Kidney (tissue), 22 donors: ENCODE measurements at places on chromosomes 5 and 9. TPM values are rescaled to one million over a fixed set of nuclear protein-coding genes. Genes with fewer than 3 reads are reported as not detected.

- H3K4me3 ChIP-seq, result no peak overlapping the region
- H3K27ac ChIP-seq, result no peak overlapping the region
- H3K4me1 ChIP-seq, result peaks cover 18% of the 10 kb centered on the region
Observed at GRCh38 chr9:131603711-131604439, 58.6 kb downstream of the PRRT1B start.

DNA sequence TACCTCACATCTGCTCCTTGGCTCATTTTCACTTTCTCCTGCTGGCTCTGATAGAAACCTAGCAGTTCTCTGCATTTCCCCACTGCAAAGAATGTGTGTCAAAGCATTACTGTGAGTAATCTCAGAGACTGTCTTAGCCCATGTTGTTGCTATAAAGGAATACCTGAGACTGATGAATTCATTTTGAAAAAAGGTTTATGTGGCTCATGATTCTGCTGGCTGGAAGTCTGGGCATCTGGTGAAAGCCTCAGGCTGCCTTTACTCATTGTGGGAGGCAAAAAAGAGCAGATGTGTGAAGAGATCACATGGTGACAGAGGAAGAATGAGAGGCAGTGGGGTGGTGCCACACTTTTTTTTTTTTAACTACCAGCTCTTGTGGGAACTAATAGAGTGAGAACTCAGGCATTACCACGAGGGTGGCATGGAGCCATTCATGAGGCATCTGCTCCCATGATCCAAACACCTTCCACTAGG is 191.6 kb upstream of the CTNND2 start:
- H3K4me1 ChIP-seq, result no peaks in the 10 kb centered on the region
- no peak overlapping the region for H3K27ac ChIP-seq
- no peaks in the 10 kb centered on the region for H3K36me3 ChIP-seq
- H3K27me3 ChIP-seq, result no peaks in the 10 kb centered on the region
- DNase-seq, result no peak

DNA sequence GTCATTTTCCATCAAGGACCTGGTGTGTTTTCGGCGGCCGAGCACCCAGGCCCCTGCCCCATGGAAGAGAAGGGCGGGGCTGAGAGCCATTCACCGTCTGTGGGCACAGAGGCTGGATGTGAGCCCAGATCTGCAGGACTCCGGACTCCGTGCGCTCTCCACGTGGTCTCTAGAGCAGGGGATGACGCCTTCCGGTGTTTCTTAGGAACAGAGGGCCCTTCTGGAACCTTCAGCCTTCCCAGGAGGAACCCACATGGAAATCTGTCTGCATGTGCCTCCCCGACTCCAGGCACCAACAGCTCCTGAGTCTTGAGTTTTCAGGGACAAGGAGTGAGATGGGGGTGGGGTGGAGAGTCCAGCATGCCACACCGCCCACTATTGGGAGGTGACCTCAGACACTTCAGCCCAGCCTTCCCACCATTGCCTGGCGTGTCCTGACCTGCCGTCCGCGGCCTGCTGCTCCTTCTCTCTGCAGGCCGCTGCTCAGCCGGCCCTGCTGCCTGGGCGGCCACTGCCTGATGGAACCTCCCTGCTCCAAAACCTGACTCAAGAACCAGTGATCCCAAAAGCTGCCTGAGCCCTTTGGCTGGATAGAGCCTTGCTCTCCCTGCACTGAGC is 2.4 kb upstream of the RXRA start:
- peaks cover 38% of the 10 kb centered on the region for H3K4me1 ChIP-seq
- DNase-seq, result peak; percentile 68
- no peaks in the 10 kb centered on the region for H3K27me3 ChIP-seq
- no peak overlapping the region for H3K4me3 ChIP-seq

DNA sequence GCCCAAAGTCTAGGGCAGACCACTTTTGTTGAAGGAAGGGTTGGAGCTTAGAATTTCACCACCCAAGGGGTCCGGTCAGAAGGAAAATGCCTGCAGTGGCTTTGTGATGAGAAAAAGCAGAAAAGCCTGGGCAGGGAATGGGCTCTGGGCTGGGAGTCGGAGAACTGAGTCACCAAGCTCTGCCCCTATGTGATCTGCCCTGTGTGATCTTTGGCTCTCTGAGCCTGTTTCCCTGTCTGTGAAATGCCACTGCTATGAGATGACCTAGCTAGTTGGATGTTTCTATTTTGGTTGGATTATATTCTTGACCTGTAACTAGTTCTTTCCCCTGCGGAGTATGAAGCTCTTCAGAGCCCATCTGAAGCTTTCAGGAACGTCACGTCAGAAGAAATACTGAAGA is 9.8 kb downstream of the POLR1E start:
- H3K4me3 ChIP-seq, result no peak overlapping the region
- no peaks in the 10 kb centered on the region for H3K27me3 ChIP-seq
- H3K36me3 ChIP-seq, result peaks cover 35% of the 10 kb centered on the region
- no peak overlapping the region for H3K27ac ChIP-seq

- no peaks in the 10 kb centered on the region for H3K36me3 ChIP-seq
- no peak overlapping the region for H3K27ac ChIP-seq
- H3K27me3 ChIP-seq, result no peaks in the 10 kb centered on the region
- H3K4me3 ChIP-seq, result no peak overlapping the region
- DNase-seq, result no peak
- no peaks in the 10 kb centered on the region for H3K4me1 ChIP-seq
Observed at GRCh38 chr5:93153461-93153860, 427.6 kb downstream of the NR2F1-AS1 start.

Gene DOCK2
- 42.0 TPM for total RNA-seq

DNA sequence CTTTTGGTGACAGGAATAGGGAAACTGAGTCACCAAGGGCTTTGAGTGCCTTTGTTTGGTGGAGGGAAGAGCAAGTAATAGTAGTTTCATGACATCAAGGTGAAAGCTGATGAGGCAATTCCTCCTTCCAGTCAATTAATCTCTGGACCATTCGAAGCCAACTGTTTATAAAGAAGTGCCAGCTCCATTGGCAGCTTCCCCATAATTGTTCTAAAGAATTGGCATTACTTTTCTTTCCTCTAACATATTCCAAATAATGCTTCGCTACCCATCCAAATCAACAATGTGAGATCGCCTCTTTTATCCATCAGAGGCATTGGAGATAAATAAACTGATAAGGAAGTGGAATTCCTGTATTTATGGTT is 132.4 kb downstream of the NPR3 start:
- no peak for DNase-seq
- no peaks in the 10 kb centered on the region for H3K27me3 ChIP-seq
- no peak overlapping the region for H3K4me3 ChIP-seq

Gene AQP3
- total RNA-seq, result 135 TPM

GRCh38 chr5:95701074-95701473 is 18.3 kb upstream of the SPATA9 start:
- no peaks in the 10 kb centered on the region for H3K36me3 ChIP-seq
- no peaks in the 10 kb centered on the region for H3K27me3 ChIP-seq

- DNase-seq, result no peak
- no peaks in the 10 kb centered on the region for H3K36me3 ChIP-seq
- no peak overlapping the region for H3K27ac ChIP-seq
- no peaks in the 10 kb centered on the region for H3K4me1 ChIP-seq
- no peak overlapping the region for H3K4me3 ChIP-seq
Observed at GRCh38 chr9:80175286-80176150, 603.8 kb downstream of the TLE4 start.

GRCh38 chr9:127277099-127277498 is 12.5 kb downstream of the GARNL3 start:
- no peaks in the 10 kb centered on the region for H3K27me3 ChIP-seq

- H3K4me1 ChIP-seq, result no peaks in the 10 kb centered on the region
- no peak for DNase-seq
- H3K4me3 ChIP-seq, result no peak overlapping the region
- no peak overlapping the region for H3K27ac ChIP-seq
- H3K36me3 ChIP-seq, result no peaks in the 10 kb centered on the region
Observed at GRCh38 chr9:124137944-124138335, 119.8 kb upstream of the NEK6 start.

DNA sequence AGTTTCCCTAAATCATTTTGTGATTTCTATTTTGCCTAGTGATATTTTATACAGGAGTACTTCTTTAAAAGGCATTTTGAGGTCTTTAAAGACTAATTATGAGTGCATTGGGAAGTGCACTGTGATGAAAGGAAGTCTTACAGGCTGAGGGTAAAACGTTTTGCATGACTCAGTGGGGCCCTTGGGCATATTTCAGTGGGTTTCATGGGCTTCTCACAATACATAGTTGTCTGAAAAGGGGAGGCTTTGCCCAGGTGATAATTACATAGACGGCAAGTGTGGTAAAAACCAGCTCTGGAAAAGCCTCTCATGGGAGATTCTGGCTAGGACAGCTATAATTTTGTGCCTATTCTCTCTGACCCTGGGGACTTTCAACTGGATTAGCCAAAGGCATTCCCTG is 387.2 kb downstream of the ARHGEF28 start:
- H3K4me1 ChIP-seq, result no peaks in the 10 kb centered on the region
- H3K27me3 ChIP-seq, result no peaks in the 10 kb centered on the region
- H3K4me3 ChIP-seq, result no peak overlapping the region
- H3K27ac ChIP-seq, result no peak overlapping the region

GRCh38 chr5:54720341-54720740 is 202.8 kb downstream of the SNX18 start:
- H3K36me3 ChIP-seq, result no peaks in the 10 kb centered on the region
- no peak overlapping the region for H3K27ac ChIP-seq
- no peaks in the 10 kb centered on the region for H3K27me3 ChIP-seq
- DNase-seq, result no peak

Gene TNC
- total RNA-seq, result 254 TPM

- no peak overlapping the region for H3K27ac ChIP-seq
- no peak overlapping the region for H3K4me3 ChIP-seq
- H3K27me3 ChIP-seq, result no peaks in the 10 kb centered on the region
- H3K36me3 ChIP-seq, result peaks cover 22% of the 10 kb centered on the region
- no peaks in the 10 kb centered on the region for H3K4me1 ChIP-seq
- DNase-seq, result peak; percentile 11
Observed at GRCh38 chr9:92728831-92729734, 35.5 kb downstream of the BICD2 start.

- DNase-seq, result peak; percentile 67
- H3K4me1 ChIP-seq, result peaks cover under 1% of the 10 kb centered on the region
- H3K36me3 ChIP-seq, result no peaks in the 10 kb centered on the region
- H3K27me3 ChIP-seq, result no peaks in the 10 kb centered on the region
- peak within 1 kb of the TSS; percentile 57 for H3K27ac ChIP-seq
Observed at GRCh38 chr9:4489919-4490704, at the start of gene SLC1A1. Gene SLC1A1 (plus strand): TSS chr9:4490468. CDS start chr9:4490680, 212 bp downstream.

DNA sequence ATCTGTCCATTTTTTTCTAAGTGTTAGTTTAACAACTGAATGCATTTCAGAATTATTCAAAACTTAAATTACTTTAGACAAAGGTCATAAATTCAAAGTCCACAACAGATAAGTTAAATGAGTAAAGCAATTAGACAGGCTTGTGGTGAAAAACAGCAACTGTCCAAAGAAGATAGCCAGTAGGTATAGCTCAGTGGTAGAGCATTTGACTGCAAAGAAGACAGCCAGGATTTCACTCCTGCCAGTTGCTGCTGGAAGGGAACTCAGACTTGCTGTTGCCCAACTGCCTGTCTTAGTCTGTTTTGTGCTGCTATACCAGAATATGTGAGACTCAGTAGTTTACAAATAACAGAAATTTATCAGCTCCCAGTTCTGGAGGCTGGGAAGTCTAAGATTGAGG is 10.0 kb downstream of the FANCC start:
- no peaks in the 10 kb centered on the region for H3K27me3 ChIP-seq
- no peak overlapping the region for H3K27ac ChIP-seq
- H3K4me3 ChIP-seq, result no peak overlapping the region
- no peak for DNase-seq

DNA sequence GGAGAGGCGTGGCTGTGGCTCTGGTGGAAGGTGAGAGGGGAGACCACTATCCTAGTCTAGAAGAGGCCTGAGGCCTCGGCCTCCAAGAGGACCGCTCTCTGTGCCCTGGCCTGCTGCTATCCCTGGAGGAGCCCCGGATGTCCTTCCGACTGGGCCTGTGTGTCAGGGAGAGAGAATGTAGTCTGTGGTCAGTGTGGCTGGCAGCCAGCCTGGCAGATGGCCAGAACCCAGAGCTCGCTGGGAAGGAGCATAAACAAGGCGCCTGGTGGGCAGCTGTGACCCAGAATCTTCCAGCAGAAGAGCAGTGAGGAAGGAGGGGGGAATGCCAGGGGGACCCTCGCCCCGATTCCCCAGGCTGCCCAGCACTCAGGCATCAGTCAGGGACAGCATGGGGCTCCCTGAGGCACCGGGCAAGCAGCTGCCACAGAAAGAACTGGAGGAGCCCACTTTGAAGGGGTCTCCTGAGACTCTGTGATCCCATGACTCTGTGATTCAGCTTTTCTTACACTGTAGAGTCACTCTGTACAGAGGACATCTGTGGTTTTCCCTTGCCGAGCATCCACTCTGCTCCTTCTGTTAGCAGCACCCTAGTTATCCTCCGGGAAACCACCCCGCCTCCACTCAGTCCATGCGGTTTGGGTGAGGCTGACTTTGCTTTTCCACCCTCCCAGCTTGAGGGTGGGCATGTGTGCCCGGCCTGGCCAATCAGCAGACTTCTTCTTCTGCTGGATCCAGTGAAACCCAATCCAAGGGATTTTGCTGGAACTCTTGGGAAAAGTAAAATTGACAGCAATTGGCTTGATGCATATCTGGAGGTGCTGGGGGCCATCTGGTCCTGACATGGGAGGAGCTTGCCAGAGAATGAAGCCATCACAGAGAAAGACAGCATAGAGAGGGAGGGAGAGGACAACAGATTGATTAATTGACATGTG is 46.2 kb upstream of the PWWP2A start:
- H3K4me1 ChIP-seq, result no peaks in the 10 kb centered on the region
- no peaks in the 10 kb centered on the region for H3K36me3 ChIP-seq
- no peak overlapping the region for H3K4me3 ChIP-seq
- no peaks in the 10 kb centered on the region for H3K27me3 ChIP-seq
- H3K27ac ChIP-seq, result peak overlapping the region; percentile 56
- peak; percentile 66 for DNase-seq

Gene DNAI1
- total RNA-seq, result 3.0 TPM

DNA sequence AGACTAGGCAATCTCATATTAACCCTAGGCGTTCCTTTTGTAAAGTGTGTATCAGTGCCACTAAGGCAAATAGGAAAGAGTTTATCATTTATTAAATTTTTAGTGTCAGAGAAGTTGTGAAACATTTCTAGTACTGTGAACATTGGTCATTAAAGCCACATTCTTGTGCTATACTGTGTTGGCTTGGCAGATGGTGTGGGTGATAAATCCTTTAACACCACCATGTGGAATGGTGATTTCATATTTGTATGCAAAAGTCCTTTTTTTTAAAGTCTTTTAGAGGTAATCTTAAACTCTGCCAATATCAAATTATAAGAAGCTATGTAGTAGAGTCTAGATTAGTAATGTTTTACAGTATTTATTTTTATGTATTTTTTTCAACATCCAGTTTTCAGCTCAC is 18.1 kb downstream of the SLC12A2 start:
- H3K27ac ChIP-seq, result no peak overlapping the region
- H3K27me3 ChIP-seq, result no peaks in the 10 kb centered on the region
- H3K4me1 ChIP-seq, result no peaks in the 10 kb centered on the region
- no peak for DNase-seq
- no peak overlapping the region for H3K4me3 ChIP-seq

DNA sequence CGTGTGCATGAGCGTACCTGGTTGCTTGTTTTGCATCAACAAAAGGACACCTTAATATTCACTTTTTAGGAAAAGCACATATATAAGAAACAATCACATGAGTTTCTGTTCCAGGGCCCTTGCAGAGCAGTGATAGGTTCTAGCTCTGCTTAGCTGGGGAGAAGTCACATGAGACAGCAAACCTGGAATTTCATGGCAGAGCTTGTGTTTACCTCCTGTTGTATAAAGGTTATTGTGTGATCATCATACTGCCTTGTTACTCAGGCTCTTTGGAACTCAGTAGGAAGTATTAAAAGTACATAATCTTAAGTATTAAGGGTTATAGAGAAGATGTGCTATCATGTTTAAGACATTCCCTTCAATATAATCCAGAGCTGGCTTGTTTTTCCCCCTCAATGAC is 18.0 kb upstream of the VLDLR start:
- no peak for DNase-seq
- no peak overlapping the region for H3K4me3 ChIP-seq
- no peaks in the 10 kb centered on the region for H3K36me3 ChIP-seq
- no peaks in the 10 kb centered on the region for H3K27me3 ChIP-seq
- no peaks in the 10 kb centered on the region for H3K4me1 ChIP-seq
